Dorsolateral prefrontal cortex (tissue), 122 donors: ENCODE measurements at places on chromosomes 3 and 15.

- DNase-seq: no peak
Observed at GRCh38 chr3:175428466-175428865, 569.3 kb downstream of the NAALADL2 start.

DNA sequence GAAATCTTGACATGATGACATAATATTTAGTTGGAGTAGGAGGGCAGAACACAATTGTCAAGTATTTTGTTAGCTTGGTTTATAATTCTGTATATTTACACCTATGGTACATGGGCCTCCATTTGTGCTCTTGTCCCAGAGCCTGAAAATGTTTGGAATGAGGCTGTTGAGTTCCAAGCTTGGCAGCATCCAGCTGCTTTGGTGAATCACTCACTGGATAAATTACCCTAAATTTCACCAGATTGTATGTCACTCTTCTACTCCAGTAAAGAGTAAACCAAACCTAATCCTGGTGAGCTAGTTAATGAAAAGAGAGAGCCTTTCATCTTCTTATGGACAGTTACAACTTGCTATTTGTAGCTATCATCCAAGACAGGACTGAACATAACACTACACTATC lies 928.7 kb downstream of the DIPK2A start:
- no peak for DNase-seq

- no peak for DNase-seq
Observed at GRCh38 chr15:70063980-70064379, 33.7 kb downstream of the TLE3 start.

- DNase-seq: no peak
Observed at GRCh38 chr3:132595014-132595413, 2.1 kb upstream of the ACKR4 start.

GRCh38 chr3:124248471-124249028 lies 256.6 kb upstream of the ROPN1 start:
- no peak for DNase-seq

GRCh38 chr15:75666823-75667501 lies 19.2 kb downstream of the SNX33 start:
- no peak for DNase-seq

GRCh38 chr3:126342991-126343648 lies 14.1 kb downstream of the KLF15 start:
- DNase-seq: peak; percentile 33

GRCh38 chr3:119818937-119819336 lies 37.0 kb downstream of the NR1I2 start:
- no peak for DNase-seq

- DNase-seq: no peak
Observed at GRCh38 chr15:49908236-49908932, 210.6 kb downstream of the ATP8B4 start.

DNA sequence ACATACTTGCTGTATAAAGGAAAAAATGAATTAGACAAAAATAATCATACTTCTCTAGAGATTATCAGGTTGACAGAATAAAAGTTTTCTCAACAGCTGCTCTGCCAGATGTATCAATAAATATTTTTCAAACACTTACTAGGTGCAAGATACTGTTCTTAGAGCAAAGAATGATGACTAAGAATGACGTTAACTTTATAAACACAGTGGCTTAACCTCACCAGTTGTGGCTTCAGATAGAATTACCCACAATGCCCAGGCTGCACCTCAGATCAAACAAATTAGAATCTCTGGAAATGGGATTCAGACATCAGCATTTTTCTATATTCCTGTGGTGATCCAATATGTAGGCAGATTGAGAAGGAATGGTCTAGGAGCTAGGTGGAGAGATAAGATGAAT lies 422.4 kb upstream of the ATP11B start:
- no peak for DNase-seq

- DNase-seq: no peak
Observed at GRCh38 chr15:23415321-23415865, 31.6 kb downstream of the GOLGA6L2 start.

DNA sequence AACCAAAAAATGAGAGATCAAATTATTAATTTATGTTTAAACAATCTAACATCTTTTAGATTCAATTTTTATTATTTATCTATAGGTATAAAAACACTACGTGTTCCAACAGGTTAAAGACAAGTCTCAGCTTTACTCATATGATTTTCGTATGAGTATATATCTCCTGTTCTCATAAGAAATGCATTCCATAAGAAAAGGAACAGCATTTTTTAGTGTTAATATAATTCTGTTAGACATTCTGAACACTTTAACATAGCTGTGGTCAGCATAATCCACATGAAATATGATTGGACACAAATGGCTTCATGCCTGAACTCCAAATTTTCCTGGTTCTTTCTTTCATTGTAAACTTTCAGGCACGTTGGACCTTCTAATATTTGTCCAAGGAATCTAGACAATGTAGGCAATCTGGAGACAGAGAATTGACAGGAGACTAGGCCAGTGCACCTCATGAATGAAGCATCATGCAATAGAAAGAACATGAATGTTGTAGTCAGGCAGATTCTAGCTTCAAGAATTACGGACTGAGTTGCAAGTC lies 1122.0 kb upstream of the ALCAM start:
- DNase-seq: no peak

GRCh38 chr15:71302861-71303410 lies 187.7 kb downstream of the THSD4 start:
- DNase-seq: no peak

- DNase-seq: no peak
Observed at GRCh38 chr15:47035475-47036406, 681.6 kb upstream of the SEMA6D start.

- no peak for DNase-seq
Observed at GRCh38 chr3:166433060-166433459, 595.8 kb upstream of the BCHE start.

DNA sequence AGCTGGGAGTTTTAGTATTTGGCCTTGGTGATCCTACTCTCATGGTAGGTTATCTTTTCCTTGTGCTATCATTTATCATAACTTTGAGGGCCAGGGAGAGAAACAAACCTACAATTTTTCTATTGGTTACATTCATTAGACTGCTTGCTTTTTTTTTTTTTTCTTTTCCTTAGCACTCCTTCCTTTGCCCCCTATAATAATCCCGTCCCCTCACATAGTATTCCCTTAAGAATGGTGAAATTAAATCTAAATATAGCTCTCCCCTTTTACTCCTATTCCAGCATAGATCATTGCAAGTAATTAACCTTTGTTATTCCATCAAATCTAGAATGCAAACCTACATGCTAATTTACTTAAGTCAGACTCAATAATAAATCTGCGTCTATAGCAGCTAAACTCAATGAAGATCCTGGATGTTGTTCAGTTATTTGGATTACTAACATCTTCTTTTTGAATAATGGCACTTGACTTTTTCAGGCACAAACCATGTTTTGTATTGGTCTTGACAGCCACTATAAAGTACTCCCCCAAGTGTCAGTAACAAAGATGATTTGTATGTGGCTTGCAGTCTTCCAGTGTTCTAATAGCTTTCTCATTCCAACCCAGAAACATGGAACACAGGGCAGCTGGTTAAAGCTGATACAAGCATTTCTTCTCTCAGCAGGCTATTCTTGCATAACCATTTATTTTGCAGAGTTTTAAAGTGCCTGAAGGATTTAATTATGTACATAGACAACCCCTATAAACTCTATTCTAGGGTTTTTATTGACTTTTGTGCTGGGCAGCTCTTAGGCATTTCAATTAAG lies 420.6 kb downstream of the MECOM start:
- no peak for DNase-seq

DNA sequence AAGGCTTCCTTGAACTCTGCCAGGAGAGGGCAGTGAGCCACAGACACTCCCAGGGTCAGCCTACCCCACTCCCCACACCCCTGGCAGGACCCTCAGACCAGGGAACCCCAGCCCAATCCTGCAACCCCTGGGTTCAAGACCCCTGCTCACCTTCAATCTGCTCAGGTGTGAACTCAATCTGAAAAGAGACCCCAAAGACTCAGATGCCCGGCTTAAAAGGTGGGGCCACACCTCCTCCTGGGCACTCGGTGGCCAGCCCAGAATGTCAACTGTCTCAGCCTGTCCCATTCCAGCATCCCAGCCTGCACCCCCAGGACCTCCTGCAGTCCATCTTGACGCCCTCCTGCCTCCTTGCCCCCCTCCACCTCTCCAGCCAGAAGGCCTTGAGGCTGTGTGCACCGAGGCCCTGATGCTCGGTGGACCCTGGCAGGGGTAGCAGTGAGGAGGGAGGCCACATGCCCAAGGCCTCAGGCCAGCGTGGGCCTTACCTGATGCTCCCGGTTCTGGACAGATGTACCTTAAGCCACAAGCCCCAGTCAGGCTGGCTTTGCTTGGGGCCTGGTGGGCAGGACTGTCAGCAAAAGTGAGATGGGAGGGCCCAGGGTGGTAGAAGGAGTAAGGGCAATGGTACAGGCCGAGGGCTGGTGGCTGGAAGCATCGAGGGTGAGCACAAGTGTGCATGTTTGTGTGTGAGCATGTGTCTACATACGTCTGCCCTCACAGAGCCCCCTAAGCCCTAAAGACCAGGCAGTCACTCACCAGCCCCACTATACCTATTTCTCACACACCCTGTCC lies 2.2 kb downstream of the MYL3 start:
- DNase-seq: peak; percentile 24

GRCh38 chr3:188807006-188807405 lies 364.8 kb upstream of the TPRG1 start:
- no peak for DNase-seq

DNA sequence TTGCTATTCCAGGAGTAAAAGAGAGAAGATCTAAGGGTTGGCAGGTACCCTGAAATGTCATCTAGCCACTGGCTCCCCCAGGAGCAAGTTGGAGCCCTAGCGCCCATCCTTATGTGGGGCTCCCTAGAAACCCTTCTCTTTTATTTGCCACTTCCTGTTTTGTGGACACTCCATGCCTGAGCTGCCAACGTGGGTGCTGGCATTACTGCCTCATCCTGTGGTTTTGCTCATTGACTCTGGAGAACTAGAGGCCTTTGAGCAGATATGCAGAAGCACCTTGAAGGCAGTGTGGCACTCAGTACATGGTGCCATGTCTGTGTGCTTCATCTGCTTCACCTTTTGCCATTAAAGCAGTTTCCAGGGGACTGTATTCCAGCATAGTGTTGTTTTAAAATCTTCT lies 8.1 kb downstream of the EDEM1 start:
- DNase-seq: no peak

DNA sequence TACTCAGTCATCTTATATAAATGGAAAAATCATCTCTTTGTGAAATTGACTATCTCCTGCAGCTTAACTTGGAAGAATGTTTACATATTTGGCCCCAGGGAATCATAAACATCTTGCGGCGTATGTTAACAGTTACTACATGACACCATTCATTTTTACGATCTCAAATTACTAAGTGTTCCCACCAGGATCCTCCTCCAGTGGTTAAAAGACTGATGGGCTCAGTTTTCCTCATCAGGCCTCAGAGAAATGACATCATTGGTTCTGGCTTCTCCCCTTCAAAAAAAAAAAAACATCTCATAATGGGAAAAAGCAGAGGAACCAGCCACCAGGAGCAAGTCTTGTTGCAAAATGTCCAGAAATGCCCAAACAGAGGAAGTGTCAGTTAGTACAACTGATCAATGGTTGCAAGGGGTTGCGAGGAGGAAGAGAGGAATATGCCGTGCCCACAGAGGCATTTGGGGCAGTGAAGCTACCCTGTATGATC lies 70.5 kb upstream of the LIPC start:
- DNase-seq: no peak

- no peak for DNase-seq
Observed at GRCh38 chr3:126337980-126338651, 19.1 kb downstream of the KLF15 start.

GRCh38 chr3:74301056-74301455 lies 313.4 kb downstream of the CNTN3 start:
- no peak for DNase-seq

DNA sequence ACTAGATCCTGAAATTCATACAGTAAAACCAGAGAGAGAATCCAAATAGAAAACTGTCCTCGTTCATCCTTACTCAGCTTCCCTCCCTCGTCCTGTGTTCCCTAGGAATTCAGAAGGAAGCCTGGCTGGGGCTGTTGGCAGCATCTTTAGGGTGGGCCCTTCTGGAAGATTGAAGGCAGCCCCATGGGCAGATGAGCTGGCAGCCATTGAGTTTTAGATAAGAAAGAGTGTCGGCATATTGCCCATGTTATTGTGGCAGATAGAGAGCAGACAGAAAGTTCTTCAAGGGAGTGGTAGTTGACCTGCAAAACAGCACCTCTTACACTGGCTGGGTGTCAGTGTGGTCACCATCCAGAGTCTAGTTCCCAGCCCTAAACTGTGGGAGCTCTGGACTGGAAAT lies 23.5 kb downstream of the TMOD2 start:
- DNase-seq: no peak

- no peak for DNase-seq
Observed at GRCh38 chr15:53791581-53791980, 32.1 kb upstream of the WDR72 start.

DNA sequence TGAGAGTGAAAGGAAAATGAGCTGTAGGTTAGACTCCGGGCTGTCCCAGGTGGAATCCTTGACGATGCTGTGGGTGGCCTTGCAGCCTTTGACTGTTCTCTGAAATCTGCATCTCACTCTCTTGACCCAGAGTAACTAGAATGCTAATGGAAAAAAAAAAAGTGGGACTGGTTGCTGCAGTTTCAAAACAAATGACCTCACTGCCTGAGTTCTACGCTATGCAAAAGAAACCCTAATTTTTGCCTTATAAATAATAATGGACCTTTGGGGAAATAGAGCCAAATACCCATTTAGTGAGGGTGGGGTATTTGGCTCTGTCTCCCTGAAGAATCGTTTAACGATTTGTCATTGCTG lies 309.7 kb upstream of the C2CD4B start:
- DNase-seq: no peak

GRCh38 chr15:83720468-83720867 lies 66.5 kb downstream of the ADAMTSL3 start:
- DNase-seq: no peak

DNA sequence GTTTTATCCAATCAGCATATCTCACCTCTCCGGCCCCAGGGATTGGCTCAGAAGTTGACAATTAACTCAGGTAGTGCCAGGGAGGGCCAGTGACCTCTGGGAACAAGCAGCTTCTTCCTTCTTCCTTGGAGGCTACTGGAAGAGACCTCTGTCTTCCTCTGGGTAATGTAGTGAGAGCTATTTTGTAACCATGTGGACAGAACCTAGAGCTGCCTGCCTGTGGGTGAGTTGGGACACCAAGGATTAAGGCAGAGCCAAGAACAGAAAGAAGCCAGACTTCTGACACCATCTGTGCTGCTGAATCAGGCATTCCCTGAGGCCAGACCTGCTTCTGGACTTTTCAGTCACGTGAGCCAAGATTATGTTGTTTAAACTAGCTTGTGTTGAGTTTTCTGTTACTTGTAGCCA lies 5.9 kb upstream of the NDUFAF1 start:
- no peak for DNase-seq

GRCh38 chr15:100686021-100686724 lies 83.8 kb downstream of the ASB7 start:
- DNase-seq: no peak

DNA sequence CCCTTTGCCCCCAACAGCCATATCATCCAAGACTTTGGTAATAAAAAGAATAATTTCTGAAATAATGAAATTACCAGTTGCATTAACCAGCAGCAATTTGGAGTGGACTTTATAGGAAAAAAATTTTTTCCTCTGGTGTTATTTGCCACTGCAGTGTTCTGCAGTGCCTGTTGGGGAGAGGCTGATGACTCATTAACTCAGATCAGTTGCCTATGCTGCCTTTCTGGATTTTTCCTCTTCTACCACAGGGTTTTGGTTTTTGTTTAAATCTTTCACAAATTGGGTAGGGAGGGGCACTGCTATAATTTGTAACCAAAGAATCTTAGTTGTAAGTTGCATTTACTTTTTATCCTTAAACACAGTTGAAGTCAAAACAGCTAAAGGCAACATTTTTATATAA lies 22.7 kb downstream of the ATP6V1A start:
- no peak for DNase-seq

- no peak for DNase-seq
Observed at GRCh38 chr3:194585880-194586281, 47.3 kb downstream of the TMEM44 start.
